ENCODE measurements at places on chromosomes 7 and 10.

GRCh38 chr7:44565097-44565794 lies 8.5 kb downstream of the DDX56 start:
- DNase-seq: peak; percentile 39

GRCh38 chr7:96033009-96033598 lies 260.8 kb downstream of the DYNC1I1 start:
- no peak for DNase-seq

DNA sequence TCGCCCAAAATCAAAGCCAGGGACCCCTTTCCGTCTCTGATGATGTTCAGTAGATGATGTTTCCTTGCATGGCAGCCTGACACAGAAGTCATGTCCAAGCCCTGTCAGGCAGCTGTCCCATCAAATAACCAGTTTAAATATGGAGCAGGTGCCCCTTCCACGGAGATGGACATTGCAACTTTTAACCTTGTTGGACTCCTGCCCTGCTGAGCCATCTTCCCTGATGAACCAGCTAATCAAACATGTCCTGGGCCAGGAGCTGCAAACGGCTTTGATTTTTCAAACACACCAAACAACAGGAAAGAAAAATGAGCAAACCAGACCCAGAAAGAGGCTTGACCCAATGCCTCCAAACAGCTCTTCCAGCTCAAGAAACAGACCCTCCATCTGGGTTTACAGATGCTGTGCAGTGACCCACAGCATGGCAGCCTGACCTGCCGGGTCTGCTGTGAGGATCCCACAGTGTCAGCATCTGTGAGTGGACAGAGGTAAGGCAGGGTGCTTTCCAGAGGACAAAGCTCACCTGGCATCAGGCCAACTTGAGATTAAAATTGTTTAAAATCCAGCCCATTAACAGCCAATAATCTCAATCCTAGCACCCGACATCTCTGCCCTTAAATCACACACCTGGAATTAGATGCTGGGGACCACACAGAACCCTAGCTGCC lies 372.6 kb downstream of the GRID1 start:
- no peak for DNase-seq

DNA sequence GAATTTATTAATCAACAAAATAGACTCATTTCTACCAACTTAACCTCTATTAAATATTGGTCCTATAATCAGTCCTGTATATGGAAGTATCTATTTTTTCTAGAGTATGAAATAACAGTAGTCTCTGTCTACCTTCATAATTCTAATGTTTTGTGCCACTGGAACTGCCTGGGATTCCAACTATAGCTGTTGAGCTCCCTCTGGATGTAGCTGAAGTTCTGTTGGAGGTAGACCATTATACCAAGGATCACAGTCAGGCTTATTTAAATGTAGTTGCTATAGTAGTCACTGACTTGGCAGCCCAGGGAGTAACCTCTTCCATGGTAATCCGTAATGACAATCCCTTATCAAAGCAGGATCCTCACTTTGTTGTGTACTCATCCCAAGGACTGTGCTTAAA lies 48.5 kb upstream of the PHYHIPL start:
- no peak for DNase-seq

DNA sequence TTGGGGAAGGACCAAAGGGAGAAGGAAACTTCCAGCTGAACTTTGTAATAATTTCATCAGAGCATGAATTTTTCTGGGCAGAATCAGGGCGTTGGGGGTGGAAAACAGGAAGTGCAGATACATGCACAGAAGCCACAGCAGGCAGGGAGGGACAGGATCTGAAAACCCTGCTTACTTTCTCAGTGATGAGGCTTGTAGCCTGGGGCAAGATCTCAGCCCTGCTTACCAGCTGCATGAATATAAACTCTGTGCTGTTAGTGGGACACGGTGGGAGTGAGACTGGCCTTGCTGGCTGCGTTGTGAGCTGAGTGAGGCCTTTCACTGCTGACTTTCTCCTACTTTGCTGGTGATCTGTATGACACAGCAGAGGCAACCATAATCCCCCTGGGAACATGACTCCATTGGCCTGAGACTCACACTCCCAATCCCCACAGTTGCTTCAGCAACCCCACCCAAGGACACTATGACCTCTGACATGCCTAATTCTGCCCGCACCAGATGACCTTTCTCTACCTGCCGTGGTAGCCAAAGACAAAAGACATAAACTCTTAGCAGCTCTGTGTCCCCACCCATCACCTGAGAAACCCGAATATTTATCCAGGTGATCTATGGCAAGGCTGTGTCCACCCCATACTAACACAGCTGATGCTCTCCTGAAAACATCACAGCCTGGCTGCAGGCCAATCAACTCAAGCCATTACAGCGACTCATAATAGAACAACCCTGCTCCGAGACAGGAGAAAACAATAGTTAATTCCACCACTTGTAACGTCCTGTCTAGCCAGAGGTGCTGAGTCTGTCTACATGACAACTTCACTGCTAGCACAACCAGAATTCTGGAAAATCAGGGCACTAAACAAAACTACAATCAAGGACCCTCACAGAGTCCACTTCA lies 190.7 kb upstream of the CHRM2 start:
- no peak for DNase-seq

DNA sequence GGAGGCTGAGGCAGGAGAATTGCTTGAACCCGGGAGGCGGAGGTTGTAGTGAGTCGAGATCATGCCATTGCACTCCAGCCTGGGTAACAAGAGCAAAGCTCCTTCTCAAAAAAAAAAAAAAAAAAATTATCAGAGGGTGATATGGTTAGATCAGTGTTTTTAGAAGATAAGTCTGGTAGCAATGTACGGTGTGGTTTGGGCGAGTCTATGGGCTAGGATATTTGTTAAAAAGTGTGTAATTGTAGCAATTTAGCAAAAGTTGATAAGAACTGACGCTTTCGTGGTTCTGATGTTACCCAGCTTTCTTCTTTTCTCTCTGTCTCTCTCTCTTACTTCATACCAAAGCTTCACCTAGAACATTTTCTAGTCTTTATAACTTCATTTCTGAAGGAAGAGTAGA lies 6.9 kb upstream of the CYP51A1 start:
- no peak for DNase-seq

DNA sequence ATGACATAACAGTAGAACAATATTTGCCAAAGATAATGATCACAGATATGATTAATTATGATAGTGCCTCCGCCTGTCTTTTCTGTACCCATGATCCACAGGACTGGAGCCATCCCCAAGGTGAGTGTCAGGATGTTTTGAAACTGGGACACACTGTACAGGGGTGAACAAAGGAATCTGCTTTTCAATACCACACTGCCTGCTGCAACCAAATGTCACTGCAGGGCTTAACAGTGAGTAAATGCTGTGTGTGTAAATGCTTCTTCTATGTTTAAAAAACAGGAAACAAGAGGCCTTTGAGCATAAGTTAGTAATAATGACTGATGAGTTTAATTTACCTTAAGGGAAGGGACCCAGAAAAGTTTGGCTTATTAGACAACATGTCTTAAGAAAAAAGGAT lies 65.2 kb downstream of the HBP1 start:
- DNase-seq: no peak

DNA sequence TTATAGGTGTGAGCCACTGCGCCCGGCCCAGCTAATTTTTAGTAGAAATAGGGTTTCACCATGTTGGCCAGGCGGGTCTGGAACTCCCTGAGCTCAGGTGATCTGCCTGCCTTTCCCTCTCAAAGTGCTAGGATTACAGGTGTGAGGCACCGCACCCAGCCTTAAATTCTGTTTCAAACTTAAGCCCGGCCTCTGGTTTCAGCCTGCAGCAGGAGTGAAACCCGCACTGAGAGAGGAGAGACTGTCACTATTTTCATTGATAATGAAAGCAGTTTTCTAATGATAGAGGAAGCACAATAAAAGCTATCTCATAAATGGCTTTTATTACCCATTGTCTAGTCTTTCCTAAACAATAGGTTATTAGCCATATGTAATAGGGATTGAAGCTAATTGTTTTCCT lies 415.5 kb downstream of the GALNT17 start:
- no peak for DNase-seq

DNA sequence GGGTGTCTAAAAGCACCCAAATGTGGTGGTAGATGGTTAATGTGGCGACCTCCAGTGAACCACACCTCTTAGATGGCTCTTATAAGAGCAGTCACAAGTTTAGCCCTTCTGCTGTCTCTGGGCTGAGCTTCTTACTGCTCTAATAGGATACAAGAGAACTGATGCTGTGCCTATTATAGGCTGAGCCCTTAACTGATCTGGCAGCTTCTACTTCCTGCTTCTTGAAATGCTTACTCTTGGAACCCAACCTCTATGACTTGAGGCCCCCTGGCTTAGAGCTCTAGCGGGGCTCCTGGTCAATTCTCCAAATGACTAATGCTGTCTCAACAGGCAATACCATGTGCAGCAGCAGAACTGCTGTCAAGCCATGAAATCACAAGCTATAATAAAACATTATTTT lies 35.0 kb upstream of the LSM8 start:
- no peak for DNase-seq

DNA sequence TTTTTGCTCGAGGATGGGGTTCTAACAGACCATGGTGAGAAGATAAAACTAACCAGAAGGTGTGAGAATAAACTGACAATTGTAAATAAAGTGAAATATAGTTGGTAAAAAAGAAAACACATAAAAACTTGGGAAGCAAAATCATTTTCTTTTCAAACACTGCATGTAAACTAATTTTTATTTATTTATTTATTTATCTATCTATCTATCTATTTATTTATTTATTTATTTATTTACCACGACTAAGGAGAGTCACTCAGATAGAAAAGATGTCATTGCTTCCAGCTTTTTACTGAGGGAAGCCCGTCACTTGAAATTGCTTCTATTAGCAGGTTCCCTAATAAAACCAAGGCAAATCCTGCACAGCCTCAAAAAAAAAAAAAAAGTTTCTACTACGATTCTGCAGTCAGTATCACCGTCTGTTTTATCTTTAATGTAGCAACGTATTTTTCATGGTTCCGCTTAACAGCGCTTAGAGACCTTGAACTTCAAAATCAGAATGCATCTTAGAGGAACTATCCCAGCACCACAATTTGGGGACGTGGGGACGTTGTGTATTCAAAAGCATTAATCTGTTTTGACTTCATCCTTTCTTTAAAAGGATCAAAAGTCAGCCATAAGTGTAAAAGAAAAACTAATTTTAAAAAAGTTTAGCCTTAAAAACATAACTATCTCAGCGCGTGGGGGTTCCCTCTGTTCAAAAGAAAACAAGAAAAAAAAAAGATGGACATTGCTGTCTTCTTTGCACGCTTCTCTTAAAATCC lies 33.3 kb upstream of the EBLN1 start:
- DNase-seq: no peak

DNA sequence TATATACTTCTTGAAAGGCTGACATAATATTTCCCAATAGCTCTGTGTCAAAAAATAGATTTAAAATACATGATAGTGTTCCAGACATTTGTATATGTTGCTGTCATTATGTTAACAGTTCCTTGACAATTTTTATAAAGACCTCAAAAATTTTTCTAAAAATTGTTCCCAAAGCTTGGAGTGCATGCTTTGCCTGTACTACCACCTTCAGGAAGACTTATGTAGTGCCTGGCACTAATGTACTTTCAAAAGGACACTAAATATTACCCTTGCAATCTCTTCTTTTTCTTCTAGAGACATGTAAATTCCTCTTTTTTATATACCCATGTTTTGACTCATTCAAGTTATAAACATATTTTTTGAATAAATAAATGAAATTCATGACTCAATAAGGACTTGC lies 48.0 kb upstream of the SP8 start:
- DNase-seq: no peak

DNA sequence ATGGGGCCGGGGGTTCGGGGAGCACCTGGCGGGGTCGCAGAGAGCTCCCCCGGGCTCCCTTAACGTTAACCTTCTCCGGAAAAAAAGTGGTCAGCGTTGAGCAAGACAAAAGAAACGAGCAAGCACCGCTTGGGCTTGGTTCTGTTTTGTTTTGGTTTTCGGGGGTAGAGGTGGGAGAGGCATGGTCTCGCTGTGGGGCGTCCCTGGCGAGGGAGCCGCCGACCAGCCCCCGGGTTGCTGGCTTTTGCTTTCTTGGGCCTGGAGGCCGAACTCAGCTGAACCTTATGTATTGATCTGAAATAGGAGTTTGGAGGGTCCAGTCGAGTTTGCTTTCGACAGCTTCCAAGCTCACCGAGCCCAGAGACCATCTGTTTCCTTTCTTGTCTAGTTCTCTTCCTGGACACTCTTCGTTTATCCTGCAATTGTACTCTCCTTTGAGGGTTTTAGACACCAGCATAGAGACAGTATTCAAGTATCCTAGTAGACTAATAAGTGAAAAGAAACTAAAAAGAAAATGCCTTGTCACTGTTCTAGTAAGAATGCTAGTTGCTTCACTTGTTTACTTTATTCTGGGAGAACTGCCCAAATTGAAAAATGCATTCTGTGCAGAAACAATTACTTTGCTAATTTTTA lies 980 bp downstream of the FHIP2A start:
- DNase-seq: peak; percentile 6

DNA sequence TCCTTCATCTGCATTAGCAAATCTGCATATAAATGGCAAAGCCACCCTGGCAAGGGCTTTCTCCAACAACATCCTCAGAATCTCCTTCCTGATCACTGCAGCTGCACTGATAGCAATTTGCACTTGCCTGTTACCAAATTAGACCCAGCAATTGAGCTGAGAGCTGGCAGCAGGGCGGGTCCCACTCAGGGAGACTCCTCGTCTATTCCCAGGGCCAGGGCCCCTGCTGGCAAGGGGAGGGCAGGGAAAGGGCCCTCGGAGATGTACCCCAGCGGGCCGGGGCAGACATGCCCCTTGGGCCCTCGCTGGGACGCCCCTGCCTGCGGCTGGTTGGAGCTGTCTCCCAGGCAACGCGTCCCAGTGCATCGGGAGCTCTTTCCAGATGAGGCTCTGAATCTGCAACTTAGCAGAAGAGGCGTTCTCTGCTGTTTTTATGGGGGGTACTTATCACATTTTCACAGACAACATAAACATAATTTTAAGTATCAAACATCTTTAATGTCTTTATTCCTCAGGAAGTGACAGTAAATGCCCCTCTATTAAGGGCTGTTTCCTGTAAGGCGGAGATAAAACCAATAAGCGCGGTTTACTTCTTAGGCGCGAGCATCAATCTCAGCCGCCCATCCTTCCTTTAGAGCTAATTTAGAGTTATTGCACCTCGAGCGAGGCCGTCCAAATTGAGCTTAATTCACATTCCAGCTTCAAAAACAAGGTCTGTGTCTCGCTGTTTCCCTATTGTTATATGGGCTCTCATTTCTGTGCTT lies 249.0 kb upstream of the PPP2R2D start:
- DNase-seq: no peak

GRCh38 chr7:22855049-22855392 lies 32.4 kb upstream of the TOMM7 start:
- DNase-seq: no peak

DNA sequence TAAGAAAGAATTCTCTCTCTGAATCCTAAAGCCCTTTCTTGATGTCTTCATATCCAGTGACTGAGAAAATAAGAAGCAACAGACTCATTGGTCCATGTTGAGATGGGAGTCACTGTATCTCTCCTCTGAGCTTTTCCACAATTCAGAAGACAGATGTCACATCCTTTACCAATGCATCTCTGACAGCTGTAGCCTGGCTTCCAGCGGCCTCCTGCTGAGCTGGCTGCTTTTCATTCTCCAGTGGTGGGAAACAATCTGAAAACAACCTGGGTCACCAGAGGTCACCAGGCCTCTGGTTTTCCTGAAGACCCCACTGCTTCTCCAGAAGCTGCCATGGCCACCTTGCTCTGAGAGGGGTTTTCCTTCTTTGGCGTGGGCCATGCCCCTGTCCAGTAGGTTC lies 18.3 kb upstream of the RPA3 start:
- no peak for DNase-seq

GRCh38 chr10:26855186-26855585 lies 5.6 kb downstream of the ABI1 start:
- no peak for DNase-seq

- no peak for DNase-seq
These were observed 151.2 kb downstream of the CFTR start for GRCh38 chr7:117630907-117631564.

- no peak for DNase-seq
These were observed 57.3 kb downstream of the TCF7L2 start for GRCh38 chr10:113007343-113007771.

All from activated T-helper 1 cell treated with anti-CD3 and anti-CD28 coated beads, Interleukin-2, amount 50 U/mL, for 16 hours (primary cell).